WTC11 (cell line): ENCODE measurements at places on chromosomes 4 and X. TPM values are rescaled to one million over a fixed set of nuclear protein-coding genes. Genes with fewer than 3 reads are reported as not detected.

APLN gene
- 2.5 to 4.2 TPM (median 2.6 TPM) in 3 replicates for total RNA-seq

CFAP299 gene
- total RNA-seq = not detected in 3 replicates

DNA sequence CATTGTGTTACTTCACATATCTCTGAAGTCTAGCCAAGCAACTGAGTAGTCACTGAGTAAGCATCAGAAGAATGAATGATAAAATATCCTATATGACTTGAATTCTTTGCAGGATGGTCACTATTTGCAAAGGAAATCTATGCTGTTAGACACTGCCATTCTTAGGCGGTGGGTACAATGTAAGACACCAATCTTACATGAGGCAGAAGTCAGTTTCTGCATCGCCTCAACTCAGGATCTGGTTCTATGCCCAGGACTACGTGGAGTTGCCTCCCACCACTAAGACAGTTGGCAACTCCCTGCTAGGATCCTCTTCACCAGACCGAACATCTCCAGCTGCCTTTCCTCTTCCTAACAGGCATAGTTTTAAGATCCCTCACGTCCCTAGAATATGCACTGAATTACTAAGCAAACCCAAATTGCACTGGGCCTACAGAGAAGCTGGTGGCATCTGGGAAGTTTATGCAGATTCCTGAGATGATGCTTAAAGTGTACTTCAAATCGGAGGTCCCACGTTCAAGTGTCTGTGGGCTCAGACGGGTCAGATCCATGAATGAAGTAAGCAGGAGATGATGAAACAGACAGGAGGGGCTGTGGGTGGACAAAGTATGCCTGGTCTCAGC is 45.6 kb downstream of the SEL1L3 start:
- peaks cover 41% of the 10 kb centered on the region for H3K36me3 ChIP-seq
- H3K4me1 ChIP-seq = peaks cover 19% of the 10 kb centered on the region
- H3K4me3 ChIP-seq = no peak overlapping the region
- no peak overlapping the region for H3K27ac ChIP-seq

DNA sequence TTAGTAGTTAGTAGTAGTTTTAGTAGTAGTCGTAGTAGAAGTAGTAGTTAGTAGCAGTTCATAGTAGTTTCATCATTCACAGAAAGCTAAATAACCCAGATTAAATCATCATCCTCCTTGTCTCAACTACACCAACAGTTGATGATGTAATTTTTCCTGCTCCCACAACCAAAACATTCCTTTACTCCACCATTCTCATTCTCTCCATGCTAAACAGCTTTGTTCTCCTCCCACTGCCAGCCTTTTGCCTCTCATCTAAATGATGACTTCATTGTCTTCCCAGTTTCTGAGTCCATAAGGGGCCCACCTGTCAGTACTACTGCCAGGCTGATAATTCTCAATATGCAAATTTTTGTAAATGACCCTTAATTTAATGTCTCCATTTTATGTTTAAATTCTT is 68.9 kb downstream of the ARHGAP24 start:
- no peak for DNase-seq
- peak overlapping the region; percentile 13; the same call in 1 of the 2 replicates for H3K27ac ChIP-seq
- no peaks in the 10 kb centered on the region for H3K27me3 ChIP-seq
- no peak overlapping the region for H3K4me3 ChIP-seq
- H3K36me3 ChIP-seq = no peaks in the 10 kb centered on the region

GRCh38 chr4:111040904-111041303 is 418.0 kb upstream of the PITX2 start:
- no peak overlapping the region for H3K27ac ChIP-seq
- H3K4me1 ChIP-seq = peaks cover 40% of the 10 kb centered on the region
- no peak overlapping the region for H3K4me3 ChIP-seq

- H3K4me3 ChIP-seq = no peak overlapping the region
- DNase-seq = no peak
- H3K27me3 ChIP-seq = peaks cover 6% of the 10 kb centered on the region
Observed at GRCh38 chr4:77454858-77455257, 150.8 kb upstream of the CXCL13 start.

GRCh38 chr4:21884615-21885014 is 64.0 kb downstream of the KCNIP4 start:
- H3K27ac ChIP-seq = no peak overlapping the region
- no peak for DNase-seq
- no peaks in the 10 kb centered on the region for H3K36me3 ChIP-seq
- H3K27me3 ChIP-seq = no peaks in the 10 kb centered on the region
- H3K4me3 ChIP-seq = no peak overlapping the region
- H3K4me1 ChIP-seq = 0 out of 2 replicates have a peak, but pooled peaks cover 5% of the 10 kb centered on the region

DNA sequence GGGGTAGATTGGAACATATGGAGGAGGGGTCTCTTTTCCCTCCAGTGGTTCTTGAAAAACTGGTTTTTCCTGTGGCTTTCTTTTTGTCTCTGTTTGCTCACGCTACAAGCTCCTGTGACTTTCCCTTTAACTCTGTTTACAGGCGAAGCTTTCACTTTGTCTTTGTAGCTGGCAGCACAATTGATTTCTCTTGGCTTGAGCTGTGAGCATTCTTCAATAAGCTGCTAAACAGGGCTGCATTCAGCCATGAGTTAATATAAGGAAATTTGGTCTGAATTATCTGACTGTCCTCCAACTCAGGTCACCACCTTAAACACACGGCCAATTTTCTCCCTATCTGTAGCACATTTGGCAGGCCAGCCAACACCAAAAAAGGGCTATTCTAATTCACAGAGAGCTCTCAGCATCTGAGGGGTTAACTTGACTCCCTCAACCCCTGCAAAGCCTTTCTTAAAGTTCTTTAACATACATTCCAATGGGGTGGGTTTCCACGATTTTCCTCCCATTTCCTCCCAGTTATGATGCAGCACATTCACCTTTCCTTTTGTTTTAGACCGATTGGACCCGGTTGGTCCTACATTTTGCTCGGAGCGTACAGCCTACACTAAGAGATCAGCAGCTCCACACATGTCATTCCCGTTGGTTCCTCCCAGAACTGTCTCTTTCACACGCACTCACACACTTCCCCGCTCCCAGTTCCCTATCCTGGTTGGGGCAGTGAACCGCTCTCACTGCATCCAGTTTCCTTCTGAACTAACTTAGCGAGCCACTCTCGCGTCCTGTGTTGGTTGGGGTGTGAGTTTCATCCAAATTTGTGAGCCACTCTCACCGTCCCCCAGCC is 45.4 kb downstream of the UGT2A3 start:
- H3K4me1 ChIP-seq = peaks cover 59% of the 10 kb centered on the region
- DNase-seq = peak; percentile 54
- H3K4me3 ChIP-seq = peak overlapping the region; percentile 71
- no peaks in the 10 kb centered on the region for H3K36me3 ChIP-seq
- H3K27ac ChIP-seq = peak overlapping the region; percentile 100
- H3K27me3 ChIP-seq = no peaks in the 10 kb centered on the region

DNA sequence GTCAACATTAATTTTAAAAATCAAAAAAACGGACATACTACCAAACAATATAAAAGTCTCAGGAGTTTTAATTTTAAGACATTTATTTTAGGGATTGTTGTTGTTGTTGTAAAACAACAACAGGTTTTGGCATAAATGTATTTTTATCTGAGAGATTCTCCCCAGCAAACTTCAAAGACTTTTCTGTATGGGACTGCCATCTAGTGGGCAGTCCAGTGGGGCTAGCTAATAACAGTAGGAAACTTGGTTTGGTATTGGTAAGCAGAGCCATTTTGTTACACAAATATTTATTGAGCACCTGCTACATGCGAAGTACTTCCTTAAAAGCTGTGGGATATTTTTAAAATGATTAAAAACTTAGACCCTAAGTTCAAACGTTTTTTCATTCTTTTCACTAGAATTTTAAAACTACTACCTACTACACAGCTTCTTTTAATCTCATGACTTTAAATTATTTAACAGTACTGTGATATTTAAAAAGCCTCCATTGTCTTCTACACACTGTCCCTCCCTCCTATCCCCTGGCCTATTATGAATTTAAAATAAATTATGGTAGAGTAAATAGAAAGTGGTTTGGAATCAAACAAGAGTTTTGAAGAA is 1028.4 kb upstream of the INTU start:
- H3K4me3 ChIP-seq = no peak overlapping the region
- no peaks in the 10 kb centered on the region for H3K27me3 ChIP-seq
- DNase-seq = peak; percentile 20
- no peak overlapping the region for H3K27ac ChIP-seq

GRCh38 chr4:184460499-184461285 is 13.7 kb downstream of the IRF2 start:
- no peak for DNase-seq
- H3K4me1 ChIP-seq = peaks cover 72% of the 10 kb centered on the region
- H3K36me3 ChIP-seq = no peaks in the 10 kb centered on the region; the same call in 1 of the 2 replicates
- H3K27ac ChIP-seq = no peak overlapping the region; the same call in 1 of the 2 replicates
- no peak overlapping the region for H3K4me3 ChIP-seq
- H3K27me3 ChIP-seq = no peaks in the 10 kb centered on the region

- DNase-seq = peak; percentile 58
- H3K27me3 ChIP-seq = peaks cover 38% of the 10 kb centered on the region
- H3K4me3 ChIP-seq = peak within 1 kb of the TSS; percentile 60
- H3K4me1 ChIP-seq = peaks cover 14% of the 10 kb centered on the region
- no peaks in the 10 kb centered on the region for H3K36me3 ChIP-seq
- H3K27ac ChIP-seq = no peak within 1 kb of the TSS
Observed at GRCh38 chrX:107825698-107826237, at the start of gene MID2. Gene MID2, plus strand, starts transcription at chrX:107825866. Its CDS starts 561 bp downstream, at chrX:107826427.

DNA sequence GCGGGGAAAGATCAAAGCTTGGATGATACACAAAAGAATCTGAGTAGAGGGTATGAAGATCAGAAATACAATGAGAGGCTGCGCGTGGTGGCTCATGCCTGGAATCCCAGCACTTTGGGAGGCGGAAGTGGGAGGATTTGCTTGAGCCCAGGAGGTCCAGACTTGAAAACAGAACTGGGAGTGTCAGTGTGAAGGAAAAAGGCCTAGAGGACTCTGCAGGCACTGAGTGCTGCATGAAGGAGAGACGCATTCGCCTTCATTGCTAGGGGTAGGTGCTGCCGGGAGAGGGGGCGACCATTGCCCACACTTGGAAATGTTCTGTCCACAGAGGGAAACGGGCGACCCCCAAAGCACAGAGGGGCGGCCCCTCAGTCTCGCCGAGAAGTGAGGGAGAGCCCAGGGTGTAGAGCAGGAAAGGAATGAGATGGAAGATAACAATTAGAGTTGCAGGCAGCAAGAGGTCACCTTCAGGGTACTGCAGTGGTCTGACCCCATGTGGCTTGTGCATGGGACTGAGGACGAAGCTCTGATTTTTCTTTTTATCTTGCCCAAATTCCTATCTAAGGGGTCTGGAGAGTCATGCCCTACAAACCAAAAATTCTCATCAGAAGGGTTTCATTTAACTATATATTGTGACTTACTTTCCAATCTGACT is 31.8 kb upstream of the ARSD start:
- H3K4me3 ChIP-seq = peak overlapping the region; percentile 33
- H3K27ac ChIP-seq = peak overlapping the region; percentile 88
- DNase-seq = no peak
- peaks cover 36% of the 10 kb centered on the region for H3K4me1 ChIP-seq
- H3K27me3 ChIP-seq = no peaks in the 10 kb centered on the region
